ENCODE measurements at places on chromosomes 12 and 14.

DNA sequence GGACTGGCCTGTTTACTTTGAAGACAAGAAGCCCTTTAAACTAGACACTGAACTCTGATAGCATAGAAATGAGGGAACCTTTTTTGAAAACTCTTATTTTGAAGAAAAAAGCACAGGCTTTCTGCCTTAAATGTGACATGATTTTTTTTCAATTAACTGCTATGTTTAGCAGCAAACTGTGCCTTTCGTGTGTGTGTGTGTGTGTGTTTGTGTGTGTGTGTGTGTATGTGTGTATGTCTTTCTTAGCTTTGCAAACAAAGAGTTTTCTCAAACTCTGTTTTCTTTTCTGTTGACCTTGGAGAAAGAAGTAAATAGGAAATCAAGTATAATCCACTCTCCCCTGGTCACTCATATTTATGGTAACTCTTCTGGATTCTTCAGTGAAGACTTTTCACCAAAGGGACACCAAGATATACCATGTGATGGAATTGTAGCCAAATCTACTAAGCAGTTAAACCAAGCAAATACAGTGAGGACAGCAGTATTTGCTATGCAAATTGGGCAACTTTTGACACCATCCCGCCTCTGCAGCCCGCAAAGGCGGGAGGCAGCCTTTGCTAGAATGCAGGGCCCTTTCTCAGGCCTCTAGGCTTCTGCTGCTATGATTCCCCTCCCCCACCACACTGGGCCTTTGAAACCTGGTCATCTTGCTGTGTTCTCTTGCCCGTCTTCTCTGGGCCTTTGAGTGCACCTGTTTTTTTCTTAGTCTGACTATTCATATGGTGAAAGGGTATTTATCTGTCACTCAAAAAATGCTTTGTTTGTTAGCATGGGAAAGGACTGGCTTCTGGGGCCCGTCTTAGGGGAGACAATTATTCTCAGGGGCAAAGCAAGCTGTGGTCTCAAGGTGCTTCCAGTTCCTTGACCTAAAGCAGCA lies 107.9 kb downstream of the MYRFL start:
- DNase-seq, result no peak

DNA sequence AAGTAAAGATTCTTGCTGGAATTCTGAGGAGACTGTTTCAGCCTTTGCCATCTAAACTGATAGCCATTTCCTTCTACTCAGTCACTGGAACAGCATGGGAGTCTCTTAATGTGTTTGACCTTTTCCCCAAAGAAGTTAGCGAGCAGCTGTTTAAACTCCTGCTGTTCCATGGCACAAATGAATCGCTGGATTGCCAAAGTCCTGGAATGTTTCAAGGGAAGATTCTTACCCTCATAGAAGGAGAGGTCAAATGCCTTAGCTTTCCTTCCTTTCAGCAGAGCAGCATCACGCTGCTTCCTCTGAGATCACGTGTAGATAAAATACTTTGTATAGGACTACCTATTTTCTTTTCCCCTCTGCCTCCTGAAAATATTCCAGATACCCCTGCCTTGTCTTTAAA lies 10.5 kb upstream of the NR2C1 start:
- DNase-seq, result no peak

GRCh38 chr14:41986083-41986645 lies 379.5 kb downstream of the LRFN5 start:
- DNase-seq, result no peak

DNA sequence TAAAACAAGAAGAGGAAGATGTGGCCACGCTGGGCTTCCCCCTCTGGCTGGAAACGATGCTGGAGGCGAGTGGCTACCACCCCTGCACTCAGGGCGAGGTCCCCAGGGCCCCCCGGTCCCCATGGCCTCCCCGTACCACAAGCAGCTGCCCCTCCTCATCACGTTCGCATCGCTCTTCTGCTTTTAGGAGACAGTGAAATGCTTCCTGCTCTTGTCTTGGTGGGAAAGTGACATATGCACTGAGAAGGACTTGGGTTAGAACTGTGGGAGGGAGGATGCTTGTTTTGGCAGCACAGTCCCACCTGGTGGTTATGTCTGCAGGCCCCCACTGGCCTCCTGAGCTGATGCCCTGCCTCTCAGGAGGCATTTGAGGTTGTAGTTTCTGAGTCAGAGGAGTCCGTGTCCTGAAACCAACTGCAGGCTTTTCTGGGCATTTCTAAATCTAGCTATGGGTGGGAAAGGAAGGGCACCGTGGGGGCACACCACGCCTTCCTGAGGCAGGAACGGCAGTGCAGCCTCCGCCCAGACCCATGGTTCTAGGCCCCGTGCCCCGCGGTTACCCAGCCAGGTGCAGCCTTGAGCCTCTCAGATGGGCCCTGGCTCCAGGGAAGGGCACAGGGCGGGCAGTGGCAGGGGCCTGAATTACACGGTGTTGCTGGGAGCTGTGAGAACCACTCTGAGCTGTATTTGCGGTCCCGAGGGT lies 139.3 kb downstream of the ADGRD1 start:
- DNase-seq, result no peak

DNA sequence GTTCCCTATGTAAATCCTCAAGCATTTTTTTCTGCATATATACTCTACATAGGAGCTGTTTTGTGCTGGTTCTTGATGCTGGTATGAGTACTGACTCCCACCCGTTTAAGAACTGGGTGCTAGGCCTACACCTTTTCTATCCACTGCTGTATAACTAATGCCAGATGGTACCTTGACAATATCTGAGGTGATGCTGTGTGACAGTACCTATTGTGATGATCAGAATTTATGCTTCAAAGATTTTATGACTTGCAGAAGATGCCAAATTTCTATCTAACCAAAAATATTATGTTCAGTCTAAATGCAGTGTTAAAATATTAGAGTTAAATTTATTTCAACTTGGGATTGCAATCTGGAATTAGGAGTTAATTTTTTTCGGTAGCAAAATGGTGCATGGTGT lies 272.3 kb upstream of the NOVA1 start:
- no peak for DNase-seq

DNA sequence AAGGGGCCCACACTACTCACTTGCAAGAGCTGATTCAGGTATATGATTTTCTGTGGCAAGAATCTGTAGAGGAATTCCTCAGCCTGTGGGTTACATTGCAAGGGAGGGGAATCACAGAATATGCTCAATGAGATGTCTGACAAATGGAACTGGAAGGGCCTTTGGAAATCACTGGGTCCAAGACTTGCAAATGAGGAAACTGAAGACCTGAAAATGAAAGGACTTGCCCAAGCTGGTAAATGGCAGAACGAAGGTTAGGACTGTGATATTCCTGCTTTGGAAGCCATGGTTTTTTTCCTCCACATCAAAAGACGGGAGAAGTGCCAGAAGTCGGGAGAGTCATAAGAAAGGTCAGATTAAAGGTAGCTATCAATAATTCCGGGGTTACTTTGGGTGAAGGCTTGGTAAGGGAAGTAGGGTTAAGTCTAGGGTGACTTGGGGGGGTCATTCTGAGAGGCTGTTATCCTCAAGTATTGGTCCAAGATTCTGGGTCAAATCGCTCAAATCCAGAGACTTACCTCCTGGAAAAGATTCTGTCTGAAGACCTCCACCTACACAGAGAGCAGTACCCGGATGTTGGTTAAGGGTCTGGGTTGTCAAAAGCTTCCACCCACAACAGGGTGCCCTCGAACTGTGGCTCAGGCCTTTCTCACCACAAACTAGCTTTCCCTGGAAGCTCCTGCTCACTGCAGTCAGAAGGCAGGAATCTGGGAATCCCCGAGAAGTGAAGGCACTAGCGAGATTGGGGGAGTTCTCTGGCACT lies 539 bp downstream of the PSME2 start:
- no peak for DNase-seq

- DNase-seq, result no peak
These were observed 50.3 kb downstream of the MAP1LC3B2 start for GRCh38 chr12:116609319-116610114.

- DNase-seq, result no peak
These were observed 2.0 kb upstream of the SLCO1B3 start for GRCh38 chr12:20808521-20808920.

DNA sequence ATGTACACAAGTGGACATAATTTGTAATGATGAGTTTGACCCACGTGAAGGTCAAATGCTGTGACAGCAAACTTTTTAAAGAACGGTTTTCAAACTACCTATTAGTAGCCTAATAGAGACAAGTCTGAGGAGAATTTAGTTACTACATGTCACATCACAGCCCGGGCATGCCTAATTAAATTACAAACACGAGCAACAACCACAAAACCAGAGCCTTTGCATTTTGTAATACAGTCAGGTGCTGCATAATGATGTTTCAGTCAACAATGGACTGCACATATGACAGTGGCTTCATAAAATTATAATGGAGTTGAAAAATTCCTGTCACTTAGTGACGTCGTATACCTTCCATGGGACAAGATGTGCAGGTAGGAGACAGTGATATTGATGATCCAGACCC lies 274.5 kb downstream of the DACT1 start:
- DNase-seq, result no peak

DNA sequence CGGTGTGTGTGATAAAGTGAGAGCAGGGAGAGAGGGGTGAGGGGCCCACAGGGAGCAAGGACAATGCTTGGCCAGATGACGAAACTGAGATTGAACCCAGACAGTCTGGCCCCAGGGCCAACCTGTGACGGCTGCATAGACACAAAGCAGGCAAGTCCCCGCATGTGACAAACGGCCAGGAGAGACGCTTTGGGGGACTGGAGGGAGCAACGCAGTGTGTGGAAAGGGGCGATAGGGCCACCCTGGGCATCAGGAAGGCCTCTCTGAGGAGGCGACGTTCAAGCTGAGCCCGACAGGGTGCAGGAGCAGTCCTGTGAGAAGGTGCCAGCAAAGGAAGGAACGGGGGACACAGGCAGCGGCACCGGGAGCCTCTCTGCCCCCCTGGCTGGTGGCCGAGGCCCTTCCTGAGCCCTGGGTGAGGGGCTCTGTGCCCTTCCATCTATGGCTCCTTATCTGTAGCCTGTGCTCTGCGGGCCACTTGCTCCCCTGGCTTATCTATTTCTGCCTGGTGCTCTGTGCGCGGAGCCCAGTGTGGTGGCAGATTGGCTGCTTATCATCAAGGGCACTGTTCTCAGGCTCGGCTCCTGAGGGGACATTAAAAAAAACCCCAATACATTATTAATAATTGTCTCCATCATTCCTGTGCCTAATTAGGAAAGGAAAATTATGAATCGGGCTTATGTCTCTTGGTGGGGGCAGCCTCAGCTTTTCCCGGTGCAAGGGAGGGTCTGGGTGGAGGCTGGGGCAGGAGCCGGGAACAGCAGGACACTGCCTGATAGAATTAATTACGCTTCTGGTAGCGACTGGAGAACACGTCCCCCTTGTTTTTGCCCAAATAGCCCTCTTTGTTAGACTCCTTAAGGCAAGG lies 39.8 kb downstream of the PRIMA1 start:
- DNase-seq, result no peak

DNA sequence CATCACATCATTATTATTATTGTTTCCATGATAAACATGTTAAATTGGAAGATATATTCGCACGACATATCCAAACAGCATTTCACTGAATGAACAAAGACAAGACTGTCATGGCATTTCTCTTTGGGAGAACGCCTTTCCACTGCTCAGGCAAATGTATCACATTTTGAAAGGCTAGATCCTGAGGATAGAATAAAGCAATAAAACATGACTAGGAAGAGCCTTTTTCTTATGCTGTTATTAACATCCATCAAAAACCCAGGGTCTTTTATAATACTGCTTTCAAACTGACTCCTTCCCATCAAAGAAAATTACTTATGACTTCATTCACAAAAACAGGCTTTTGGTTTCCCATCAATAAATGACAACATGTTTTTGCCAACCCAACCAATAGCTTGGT lies 630.9 kb downstream of the TMTC2 start:
- DNase-seq, result no peak

DNA sequence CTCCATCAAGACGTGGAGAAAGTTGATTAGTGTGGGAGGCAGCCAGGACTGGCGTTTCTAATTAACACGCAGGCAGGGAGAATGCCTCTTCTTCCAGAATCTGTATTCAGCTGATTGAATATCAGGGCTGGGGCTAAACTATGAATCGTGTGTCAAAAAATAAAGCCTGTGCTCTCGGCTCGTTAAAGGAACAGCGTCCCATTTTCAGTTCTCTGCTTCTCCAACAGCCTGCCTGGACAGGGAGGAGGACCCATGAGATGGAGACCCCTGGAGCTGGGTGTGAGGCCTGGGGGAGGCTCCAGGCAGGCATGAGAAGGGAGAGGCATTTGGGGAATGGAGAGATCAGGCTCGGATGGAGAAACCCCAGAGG lies 28.6 kb upstream of the LHX5 start:
- DNase-seq, result no peak

DNA sequence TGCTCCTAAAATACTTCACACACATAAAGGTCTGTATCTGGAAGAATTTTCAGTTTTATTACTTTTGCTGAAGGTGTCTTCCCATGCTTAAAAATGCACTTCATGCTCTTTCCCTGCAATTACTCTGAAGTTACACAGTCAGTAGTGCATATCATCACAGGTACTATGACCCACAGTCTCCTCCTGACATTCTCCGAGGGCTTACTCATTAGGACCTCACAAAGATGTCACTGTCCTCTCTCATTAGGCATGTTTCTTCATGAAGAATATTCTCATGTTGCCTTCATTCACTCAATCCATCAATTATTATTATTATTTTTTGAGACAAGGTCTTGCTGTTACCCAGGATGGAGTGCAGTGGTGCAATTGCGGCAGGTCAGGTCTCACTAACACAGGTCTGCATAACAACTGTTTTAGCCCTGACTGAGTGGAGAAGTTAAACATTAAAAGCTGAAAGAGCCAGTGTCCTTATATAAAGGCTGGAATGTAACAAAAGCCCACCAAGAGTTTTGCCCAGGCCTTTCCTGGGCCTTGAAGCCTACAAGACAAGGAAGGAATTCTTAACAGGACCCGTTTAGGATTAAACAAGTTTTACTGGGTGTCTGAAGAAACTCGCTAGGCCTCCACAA lies 119.5 kb upstream of the WSCD2 start:
- no peak for DNase-seq

DNA sequence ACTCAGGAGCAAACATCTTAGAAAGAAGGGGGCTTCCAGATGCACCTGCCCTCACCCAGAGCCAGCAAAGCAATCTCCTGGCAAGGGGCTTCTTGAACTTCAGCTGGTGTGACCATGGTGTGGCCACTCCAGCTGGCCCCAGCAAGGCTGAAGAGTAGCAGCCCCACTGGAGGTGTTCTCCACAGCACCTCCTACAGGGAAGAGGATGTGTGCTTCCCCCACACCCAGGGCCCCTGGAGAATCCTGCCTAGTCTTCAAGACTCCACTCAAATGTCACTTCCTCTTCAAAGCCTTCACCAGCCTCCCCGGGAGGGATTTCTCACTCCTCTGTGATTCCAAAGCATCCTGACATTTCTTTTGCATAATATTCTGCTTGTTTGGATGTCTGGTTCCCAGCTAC lies 8.5 kb downstream of the RAB15 start:
- DNase-seq, result no peak

All from activated CD4-positive, alpha-beta T cell treated with anti-CD3 and anti-CD28 coated beads for 1 hour (primary cell).